ENCODE measurements at places on chromosomes 3 and 15.
A peak's percentile ranks its signal among the peaks of the same experiment; 100 is the strongest.

GRCh38 chr15:91559066-91559465 lies 294.4 kb upstream of the SLCO3A1 start:
- DNase-seq, result no peak

DNA sequence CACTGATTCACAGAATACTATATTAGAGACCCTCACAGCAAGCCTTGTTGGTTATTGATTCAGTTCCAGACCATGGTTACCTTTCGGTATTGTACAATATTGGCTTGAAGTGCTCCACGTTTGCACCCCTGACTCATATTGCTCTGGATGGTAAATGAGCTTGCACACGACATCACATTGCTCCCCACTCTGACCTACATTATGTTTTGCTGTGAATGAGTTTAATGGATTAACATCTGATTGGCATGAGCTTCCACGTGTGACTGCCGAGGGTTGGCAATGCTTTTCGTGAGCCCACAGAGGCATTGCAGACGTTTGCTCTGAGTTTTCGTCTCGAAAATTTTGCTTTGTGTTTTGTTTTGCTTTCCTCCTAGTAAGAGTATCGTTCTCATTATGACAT lies 225.8 kb upstream of the ICE2 start:
- no peak for DNase-seq

- DNase-seq, result no peak
Observed at GRCh38 chr3:57729334-57730045, 26.6 kb upstream of the SLMAP start.

DNA sequence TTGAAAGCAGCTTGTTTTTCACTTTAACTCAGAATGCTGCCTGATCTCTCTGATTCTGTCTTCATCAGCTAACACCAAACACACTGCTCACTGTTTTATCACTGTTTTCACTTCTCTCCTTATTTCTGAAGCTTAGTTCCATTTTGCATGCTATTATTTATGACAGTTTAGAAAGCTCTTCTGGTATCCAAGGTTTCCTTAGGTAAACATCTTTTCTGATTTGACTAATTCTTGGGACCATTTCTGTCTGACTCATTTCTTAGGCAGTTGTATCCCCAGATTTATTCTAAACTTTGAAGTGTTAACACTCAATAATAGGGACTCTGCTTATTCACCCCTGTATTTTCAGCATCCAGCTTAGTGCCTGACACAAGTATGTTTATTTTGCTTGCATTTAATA lies 167.7 kb downstream of the BCHE start:
- no peak for DNase-seq

DNA sequence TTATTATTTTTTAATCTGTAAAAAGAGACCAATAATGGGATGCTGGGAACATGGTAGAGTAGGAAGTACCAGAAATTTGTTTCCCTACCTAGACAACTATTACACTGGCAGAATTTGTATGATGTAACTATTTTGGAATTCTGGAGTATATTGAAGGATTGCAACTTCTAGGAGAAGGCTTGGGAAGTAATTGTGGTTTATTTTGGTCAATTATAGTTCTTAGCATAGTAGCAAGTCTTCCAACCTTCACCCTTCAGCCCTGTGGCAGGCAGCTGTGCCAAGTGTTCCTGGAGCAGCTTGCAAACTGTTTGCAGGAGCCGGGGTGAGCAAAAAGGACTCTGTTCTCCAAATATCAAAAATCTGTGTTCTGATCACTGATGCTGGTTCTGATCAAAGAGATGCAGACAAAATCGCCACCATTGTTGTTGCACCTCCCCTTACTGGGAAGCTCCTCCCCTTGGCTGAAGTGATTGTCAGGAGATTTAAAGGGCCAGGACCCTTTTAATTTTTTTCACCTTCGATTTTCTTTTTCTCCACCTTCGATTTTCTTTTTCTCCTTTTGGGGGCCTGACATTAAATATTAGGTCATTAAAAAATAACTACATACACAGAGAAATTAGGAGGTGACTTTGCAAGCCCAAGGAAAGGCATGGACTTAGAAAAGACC lies 363.3 kb downstream of the SLC9A9 start:
- no peak for DNase-seq

DNA sequence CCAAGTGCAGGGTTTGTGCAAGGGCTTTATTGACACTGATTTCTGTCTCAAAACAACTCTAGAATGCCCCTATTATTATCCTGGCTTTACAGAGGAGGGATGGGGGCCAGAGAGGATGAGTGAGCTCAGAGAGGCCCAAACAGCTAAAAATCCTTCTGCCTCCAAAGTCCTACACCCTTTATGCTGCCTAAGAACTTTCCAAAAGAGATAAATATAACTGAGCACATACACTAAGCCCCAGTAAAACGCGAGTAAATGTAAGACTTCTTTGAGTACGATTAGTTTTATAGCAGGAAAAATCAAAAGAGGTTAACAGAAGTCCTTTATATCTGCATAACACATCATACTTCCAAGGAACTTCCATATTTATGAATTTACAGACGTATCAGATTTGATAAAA lies 149.1 kb downstream of the CTNNB1 start:
- DNase-seq, result no peak

GRCh38 chr3:194091141-194091540 lies 44.8 kb upstream of the HES1 start:
- DNase-seq, result no peak

GRCh38 chr3:170499562-170500156 lies 81.0 kb downstream of the CLDN11 start:
- no peak for DNase-seq

DNA sequence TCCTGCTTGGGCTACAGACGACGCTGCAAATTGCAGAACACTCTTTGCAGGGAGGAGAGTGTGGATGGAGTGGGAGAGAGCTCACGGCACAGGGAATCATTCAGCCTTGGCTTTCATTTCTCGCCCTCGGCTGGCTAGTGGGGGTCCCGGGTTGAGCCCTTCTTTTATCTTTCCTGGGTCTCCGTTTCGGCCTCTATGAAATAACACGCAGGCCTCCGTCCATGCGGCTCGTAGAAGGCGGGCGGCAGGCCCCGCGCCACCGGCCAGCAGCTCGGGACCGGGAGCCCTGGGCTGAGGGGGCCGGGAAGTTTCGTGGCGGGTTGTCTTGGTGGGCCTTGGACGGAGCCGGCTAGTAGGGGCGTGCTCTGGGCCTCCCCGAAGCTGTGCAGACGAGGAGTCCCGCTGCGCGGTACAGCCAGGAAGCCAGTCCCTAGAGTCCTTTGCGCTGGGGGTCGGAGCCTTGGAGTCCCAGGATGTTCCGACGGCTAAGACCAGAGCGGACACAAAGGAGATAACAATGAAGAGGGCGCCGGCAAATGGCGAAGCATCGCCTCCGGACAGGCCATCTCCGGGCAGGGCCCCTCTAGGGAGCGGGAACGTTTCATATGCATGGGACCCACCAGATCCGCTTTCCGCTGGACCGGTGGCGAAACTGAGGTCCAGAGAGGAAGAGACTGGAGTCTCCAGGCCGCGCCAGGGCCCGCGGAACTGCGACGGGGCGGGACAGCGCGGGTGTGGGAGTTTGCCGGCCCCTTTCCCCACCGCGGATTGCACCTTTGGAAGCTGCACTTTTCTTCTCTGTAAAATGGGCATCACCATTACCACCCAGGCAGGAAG lies 4.3 kb downstream of the RNU6-1 start:
- DNase-seq, result no peak

DNA sequence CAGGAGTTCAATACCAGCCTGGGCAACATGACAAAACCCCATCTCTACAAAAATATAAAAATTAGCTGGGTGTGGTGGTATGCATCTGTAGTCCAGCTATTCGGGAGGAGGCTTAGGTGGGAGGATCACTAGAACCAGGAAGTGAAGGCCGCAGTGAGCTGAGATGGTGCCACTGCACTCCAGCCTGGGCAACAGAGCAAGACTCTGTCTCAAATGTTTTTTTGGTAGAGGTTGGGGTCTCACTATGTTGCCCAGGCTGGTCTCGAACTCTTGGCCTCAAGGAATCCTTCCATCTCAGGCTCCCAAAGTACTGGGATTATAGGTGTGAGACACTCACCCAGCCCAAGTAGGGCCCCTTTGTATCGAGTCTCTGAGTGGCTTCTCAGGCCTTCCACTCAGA lies 1.9 kb upstream of the IFRD2 start:
- DNase-seq, result no peak

DNA sequence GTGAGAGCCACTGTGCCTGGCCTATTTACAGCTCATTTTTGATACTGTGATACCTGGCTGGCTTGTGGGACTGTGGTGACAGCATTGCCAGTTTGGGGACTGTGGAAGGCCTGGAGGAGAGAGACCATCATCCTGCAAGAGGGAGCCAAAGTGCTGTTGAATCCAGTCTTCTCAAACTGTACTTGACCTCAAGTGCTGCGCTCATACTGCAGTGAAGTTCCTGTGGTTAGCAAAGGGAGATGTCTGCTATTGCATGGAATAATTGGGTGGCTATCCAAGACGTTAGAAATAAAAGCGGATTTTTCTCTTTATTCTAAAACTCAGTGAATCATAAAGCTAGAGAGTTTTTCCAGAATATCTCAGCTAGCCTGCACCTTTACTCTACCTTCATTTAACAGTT lies 83.4 kb downstream of the CCK start:
- DNase-seq, result no peak

GRCh38 chr15:90036343-90036742 lies 35.2 kb downstream of the ZNF710 start:
- DNase-seq, result no peak

DNA sequence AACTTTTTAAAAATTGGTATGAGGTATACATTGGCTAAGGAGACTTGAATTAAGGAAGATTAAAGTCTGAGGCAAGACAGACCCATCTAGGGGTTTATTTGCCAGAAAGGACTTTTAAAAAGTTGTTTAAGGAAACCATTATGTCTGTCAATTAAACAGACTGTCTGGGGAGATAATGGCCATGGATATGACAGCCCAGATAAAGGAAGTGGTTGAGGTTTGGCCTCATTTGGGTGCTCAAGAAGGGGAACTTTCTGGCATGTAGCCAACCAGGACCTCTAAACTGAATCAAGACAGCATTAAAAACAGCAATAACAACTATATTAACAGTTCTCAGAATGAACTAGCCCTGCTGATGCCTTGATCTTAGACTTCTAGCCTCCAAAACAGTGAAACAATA lies 9.9 kb upstream of the CD200R1L start:
- no peak for DNase-seq

GRCh38 chr15:40906991-40907802 lies 12.9 kb downstream of the VPS18 start:
- no peak for DNase-seq

- no peak for DNase-seq
Observed at GRCh38 chr3:80618295-80619256, 850.8 kb upstream of the ROBO1 start.

DNA sequence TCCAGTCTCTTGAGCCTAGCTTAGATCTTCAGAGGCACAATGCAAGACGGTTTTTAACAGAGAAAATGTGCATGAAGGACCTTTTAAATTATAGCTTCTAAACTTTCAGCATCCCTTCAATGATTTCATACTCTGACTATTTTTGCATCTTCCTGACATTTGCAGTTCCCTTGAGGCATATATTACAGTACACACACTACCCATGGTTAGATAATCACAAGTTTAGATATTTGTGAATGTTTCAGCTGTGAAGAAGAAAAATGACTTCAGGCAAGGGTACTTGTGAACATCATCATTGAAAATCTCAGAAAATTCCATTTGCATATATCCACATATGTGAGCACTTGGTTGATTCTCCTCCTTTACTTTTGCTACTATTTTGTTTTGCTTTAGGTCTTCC lies 341.5 kb downstream of the ROBO2 start:
- no peak for DNase-seq

GRCh38 chr3:23999012-23999641 lies 54.0 kb downstream of the NR1D2 start:
- DNase-seq, result peak; percentile 68

- DNase-seq, result no peak
Observed at GRCh38 chr15:78956937-78957336, 12.1 kb upstream of the CTSH start.

DNA sequence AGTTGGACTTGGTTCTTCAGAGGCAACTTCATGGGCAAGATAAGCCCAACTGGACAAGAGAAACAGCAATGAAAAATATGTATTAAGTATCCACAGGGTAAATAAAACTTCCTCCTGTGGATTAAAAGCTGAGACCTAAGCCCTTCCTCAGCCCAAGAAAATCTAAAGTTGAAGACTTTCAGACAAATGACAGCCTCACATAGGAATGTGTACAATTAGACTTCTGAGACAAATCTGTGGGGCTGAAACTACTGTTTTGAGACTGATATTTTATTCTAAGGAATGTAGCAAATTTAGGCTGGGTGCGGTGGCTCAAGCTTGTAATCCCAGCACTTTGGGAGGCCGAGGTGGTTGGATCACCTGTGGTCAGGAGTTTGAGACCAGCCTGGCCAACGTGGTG lies 74.2 kb upstream of the IL12A start:
- no peak for DNase-seq

DNA sequence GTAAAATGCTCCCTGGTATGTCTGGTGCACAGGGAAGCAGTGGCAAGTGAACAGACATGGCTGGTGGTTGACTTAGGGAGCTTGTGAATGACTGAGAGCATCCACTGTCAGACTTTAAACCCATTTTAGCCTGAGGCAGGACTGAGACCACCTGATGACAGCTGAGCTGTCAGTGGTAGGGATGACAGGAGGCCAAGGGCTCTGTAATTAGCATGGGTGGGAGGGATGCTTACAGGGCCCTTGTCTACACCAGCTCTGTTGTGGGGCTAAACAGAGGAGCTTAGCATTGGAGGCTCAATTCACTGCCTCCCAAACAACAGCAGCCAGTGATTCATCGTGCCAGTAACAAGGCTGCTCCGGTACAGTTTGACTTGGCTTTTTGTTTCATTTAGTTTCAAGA lies 169.4 kb downstream of the CHST2 start:
- DNase-seq, result no peak

GRCh38 chr3:31942446-31942845 lies 38.6 kb downstream of the OSBPL10 start:
- DNase-seq, result no peak

- no peak for DNase-seq
Observed at GRCh38 chr15:79090487-79091203, at the start of gene RASGRF1. Gene RASGRF1 (minus strand): TSS chr15:79090780. CDS start chr15:79090498, 282 bp downstream.

DNA sequence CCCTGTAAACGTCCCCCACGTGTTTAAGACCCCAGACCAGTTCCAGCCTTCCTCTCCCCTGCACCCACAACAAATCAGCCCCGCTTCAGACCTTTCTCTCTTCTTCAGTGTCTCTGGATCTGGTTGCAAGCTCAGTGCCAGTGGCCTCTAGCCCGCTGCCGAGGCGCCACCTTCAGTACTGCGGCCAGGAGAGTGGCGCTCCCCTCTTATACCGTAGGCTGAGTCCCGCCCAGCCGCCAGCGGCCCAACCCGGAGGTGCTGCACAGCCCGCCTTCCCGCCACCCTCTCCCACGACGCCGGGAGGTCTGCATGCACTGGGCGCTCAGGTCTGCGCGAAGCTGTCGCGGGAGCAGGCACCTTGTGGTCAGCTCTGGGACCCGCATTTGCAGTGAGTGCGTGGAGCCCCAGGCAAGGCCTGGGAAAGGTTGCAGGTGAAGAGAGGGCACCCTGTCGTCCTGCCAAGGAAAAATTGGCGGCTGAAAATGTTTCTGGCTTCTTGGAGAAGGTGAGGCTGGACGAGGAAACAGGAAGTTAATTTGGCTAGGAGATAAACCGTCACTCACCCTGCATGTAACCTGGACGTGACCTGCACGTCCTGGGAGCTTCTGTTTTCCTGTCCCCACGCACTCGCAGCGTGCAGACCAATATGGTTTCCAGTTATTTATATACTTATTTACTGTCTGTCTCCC lies at the start of gene C2CD4B:
C2CD4B (minus strand) TSS at position 182 of the 689 bp plus-strand sequence. CDS start 301 bp downstream, outside the sequence.
- DNase-seq, result no peak

Data from hematopoietic multipotent progenitor cell treated with erythropoietin and hydrocortisone succinate and interleukin-3 and kit ligand, for 15 days (in vitro differentiated cells).